ENCODE measurements at places on chromosomes 4 and X. TPM values are rescaled to one million over a fixed set of nuclear protein-coding genes. Genes with fewer than 3 reads are reported as not detected.

- no peak for DNase-seq
Observed at GRCh38 chrX:148416931-148417330, 83.5 kb upstream of the AFF2 start.

DNA sequence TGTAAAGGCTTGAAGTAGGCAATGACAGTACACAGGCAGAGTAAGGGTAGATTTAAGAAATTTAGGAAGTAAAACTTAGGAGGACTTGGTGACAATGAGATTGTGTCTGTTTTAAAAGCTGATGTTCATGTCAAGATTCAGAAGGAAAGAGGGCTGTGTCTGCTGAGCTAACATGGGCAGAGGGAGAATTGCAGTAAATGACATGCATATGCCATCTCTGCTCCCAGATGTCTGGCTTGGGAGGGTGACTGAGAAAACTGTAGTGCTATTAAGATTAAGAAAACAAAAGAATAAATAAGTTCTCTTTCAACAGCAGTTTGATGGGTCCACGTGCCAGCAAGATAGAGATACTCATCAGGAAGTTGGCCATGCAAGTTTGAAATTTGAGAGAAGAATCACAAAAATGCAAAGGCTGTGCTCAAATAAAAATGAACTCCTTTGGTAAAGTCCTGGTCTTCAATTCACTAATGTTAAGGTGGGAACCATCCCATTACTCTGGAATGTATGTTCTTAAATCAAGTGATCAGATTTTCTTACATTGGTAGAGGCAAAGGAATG lies 7.2 kb downstream of the NFXL1 start:
- DNase-seq, result no peak

Gene SH3RF1
- 4.4 TPM for polyA plus RNA-seq

Gene COX7B2
- not detected for polyA plus RNA-seq

GRCh38 chr4:77375866-77376607 lies 219.0 kb downstream of the CCNG2 start:
- DNase-seq, result no peak

Gene TMPRSS11F
- not detected for polyA plus RNA-seq

Gene BCORL1
- 2.0 TPM for polyA plus RNA-seq

Data from liver (tissue), 10 donors.